ENCODE measurements at places on chromosomes 4 and X. TPM values are rescaled to one million over a fixed set of nuclear protein-coding genes. Genes with fewer than 3 reads are reported as not detected.
A peak's percentile ranks its signal among the peaks of the same experiment; 100 is the strongest.

- H3K4me1 ChIP-seq: peaks cover 11% of the 10 kb centered on the region
- H3K36me3 ChIP-seq: peaks cover 2% of the 10 kb centered on the region
- H3K27me3 ChIP-seq: no peaks in the 10 kb centered on the region
- H3K27ac ChIP-seq: peak overlapping the region; percentile 84
Measured at GRCh38 chrX:10619425-10620046, 849 bp downstream of the MID1 start.

DNA sequence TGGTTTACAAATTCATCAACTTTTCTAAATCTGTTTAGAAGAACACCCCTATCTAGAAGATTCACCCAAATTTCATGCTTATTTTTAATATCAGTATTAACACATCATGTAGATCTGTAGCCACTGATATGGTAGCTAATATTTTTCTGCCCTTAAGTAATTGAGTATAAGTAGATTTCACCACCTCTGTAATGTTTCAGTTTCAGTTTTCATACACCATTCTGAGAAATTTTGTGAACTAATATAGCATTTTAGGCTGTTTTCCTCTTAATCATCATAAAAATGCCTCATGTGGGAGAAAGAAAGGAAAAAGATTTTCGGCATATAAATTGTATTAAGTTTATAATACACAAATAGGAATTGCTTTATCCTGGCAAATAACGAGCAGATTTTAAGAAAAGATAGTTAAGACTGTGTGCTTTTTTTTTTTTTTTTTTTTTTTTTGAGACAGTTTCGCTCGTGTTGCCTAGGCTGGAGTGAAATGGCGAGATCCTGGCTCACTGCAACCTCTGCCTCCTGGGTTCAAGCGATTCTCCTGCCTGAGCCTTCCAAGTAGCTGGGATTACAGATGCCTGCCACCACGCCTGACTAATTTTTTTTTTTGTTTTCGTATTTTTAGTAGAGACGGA lies 21.4 kb upstream of the RBPJ start:
- DNase-seq: no peak
- no peaks in the 10 kb centered on the region for H3K36me3 ChIP-seq
- H3K27ac ChIP-seq: no peak overlapping the region
- H3K4me3 ChIP-seq: no peak overlapping the region
- H3K4me1 ChIP-seq: no peaks in the 10 kb centered on the region

- H3K4me3 ChIP-seq: no peak overlapping the region
- H3K27me3 ChIP-seq: no peaks in the 10 kb centered on the region
- no peak overlapping the region for H3K27ac ChIP-seq
- no peaks in the 10 kb centered on the region for H3K4me1 ChIP-seq
- no peaks in the 10 kb centered on the region for H3K36me3 ChIP-seq
Measured at GRCh38 chr4:8908206-8908893, 36.7 kb upstream of the HMX1 start.

KLB gene
- total RNA-seq: not detected

GRCh38 chr4:123743848-123744247 lies 347.3 kb downstream of the SPRY1 start:
- no peak overlapping the region for H3K27ac ChIP-seq
- no peaks in the 10 kb centered on the region for H3K27me3 ChIP-seq
- no peak overlapping the region for H3K4me3 ChIP-seq
- DNase-seq: no peak
- no peaks in the 10 kb centered on the region for H3K36me3 ChIP-seq

DNA sequence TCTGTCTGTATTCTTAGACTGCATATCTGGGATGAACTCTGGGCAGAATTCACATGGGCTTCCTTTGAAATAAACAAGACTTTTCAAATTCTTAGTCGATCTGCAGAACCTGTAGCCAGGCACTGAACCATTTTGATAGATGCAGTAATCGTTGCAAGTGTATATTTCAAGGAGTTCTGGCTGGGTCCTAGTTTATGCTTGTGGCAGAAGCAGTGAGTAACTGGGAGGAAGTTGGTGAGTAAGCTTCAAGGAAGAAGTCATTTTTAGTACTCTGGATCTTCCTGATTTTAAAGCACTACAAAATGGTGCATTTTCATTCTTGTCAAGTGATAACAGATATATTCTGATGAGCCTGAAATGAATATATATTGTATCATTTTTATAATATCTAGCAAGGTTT lies 9.5 kb downstream of the HPRT1 start:
- no peaks in the 10 kb centered on the region for H3K36me3 ChIP-seq
- no peak for DNase-seq
- no peaks in the 10 kb centered on the region for H3K4me1 ChIP-seq
- H3K27ac ChIP-seq: no peak overlapping the region
- H3K27me3 ChIP-seq: no peaks in the 10 kb centered on the region

- no peaks in the 10 kb centered on the region for H3K36me3 ChIP-seq
- no peaks in the 10 kb centered on the region for H3K4me1 ChIP-seq
- no peak overlapping the region for H3K4me3 ChIP-seq
- no peak overlapping the region for H3K27ac ChIP-seq
- H3K27me3 ChIP-seq: no peaks in the 10 kb centered on the region
Measured at GRCh38 chr4:167020410-167020809, 213.9 kb downstream of the SPOCK3 start.

GRCh38 chr4:26130173-26130572 lies 190.6 kb upstream of the RBPJ start:
- no peaks in the 10 kb centered on the region for H3K36me3 ChIP-seq
- no peaks in the 10 kb centered on the region for H3K4me1 ChIP-seq
- no peak for DNase-seq
- no peak overlapping the region for H3K27ac ChIP-seq

SUPT20HL2 gene
- total RNA-seq: not detected

RRH gene
- total RNA-seq: 0.15 TPM

ERVMER34-1 gene
- 0.67 TPM for total RNA-seq

- DNase-seq: no peak
- H3K27ac ChIP-seq: no peak overlapping the region
- H3K4me1 ChIP-seq: no peaks in the 10 kb centered on the region
Measured at GRCh38 chr4:79367096-79367495, 40.9 kb downstream of the GK2 start.

All from Panc1 (cell line).